ENCODE measurements at places on chromosomes 11 and 22.

- no peak for DNase-seq
These were observed 74.3 kb downstream of the SHANK2 start for GRCh38 chr11:71178076-71178475.

GRCh38 chr11:126591966-126592489 lies 236.5 kb downstream of the ST3GAL4 start:
- DNase-seq: no peak

GRCh38 chr22:36156515-36157419 lies 3.8 kb downstream of the APOL3 start:
- DNase-seq: peak; percentile 66

- DNase-seq: peak; percentile 18
These were observed 35.0 kb upstream of the PRAME start for GRCh38 chr22:22593964-22594656.

DNA sequence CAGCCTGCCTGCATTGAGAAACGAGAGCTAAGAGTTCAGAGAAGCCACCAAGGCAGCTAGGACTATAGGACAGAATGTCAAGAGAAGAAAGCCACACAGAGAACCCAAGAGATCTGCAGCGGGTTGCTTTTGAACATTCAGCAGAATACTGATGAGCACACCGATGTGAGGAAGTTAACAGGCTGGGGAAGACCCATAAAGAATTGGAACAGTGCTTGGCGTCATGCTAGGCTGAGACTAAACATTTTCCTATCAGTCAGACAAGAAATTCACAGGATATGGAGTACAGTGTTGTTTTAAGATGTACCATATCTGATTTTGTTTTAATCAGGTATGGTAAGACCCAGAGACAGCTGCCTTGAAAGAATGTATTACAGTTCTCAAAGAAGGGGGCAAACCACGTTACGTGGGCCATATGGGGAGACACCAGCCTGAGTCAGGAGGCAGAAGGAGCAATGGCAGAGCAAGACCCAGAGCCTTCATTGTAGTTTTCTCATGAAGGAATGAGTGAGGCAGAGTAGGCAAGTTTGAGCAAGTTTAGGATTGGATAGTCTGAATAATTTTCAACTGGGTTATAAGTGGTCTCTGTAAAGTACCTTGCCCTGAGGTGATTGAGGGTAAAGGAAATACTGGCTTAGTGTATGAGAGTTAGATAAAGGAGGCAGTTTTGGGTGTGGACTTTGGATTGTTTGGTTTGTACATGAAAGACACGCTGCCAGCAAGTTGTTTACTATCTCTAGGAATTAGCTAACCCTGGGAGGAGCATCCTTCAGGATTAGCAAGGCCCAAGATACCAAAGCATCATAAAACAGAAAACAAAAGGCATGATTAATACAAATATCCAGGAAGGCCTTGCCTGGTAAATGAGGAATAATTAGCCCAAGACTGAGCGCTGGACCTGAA lies 14.3 kb downstream of the LRRC75B start:
- DNase-seq: no peak

DNA sequence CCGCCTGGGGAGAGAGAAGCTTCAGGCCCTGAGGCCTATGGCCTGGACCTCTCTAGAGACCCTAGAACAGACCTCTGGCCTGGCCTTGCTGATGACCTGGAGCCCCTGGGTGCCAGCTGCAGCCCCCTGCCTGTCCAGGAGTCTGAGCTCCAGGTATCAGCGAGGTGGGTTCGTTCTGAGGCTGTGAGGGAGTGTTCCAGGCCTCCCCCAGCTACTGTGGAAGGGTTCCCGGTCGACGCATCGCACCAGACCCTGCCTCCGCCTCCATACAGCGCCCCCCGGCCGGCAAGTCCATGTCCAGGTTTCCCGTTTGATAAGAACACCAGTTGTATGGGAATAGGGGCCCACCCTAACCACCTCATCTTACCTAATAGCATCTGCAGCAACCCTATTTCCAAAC lies 111.1 kb downstream of the KCNQ1 start:
- no peak for DNase-seq

- no peak for DNase-seq
These were observed 15.9 kb downstream of the MED15 start for GRCh38 chr22:20523086-20523983.

GRCh38 chr11:33889296-33889695 lies 2.6 kb downstream of the LMO2 start:
- DNase-seq: no peak

GRCh38 chr11:28636566-28636965 lies 528.4 kb downstream of the METTL15 start:
- DNase-seq: no peak

- no peak for DNase-seq
These were observed 59.2 kb upstream of the CRTAM start for GRCh38 chr11:122779047-122779629.

DNA sequence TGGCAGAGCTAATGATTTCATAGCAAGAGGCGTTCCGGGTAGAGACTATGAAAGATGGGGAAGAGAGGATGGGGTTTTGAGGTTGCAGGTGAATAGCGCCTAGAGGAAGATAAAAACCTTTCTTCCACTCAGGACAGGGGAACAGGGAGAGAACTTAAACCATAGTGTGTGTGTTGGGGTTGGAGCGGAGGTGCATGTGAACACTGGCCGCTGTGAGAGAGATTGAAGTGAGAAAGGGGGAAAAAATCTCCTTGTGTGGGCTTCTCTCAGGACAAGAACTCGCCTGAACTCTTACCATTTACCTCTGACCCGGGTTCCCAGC lies 3.4 kb downstream of the BSX start:
- no peak for DNase-seq

- no peak for DNase-seq
These were observed 32.9 kb upstream of the EED start for GRCh38 chr11:86211619-86212018.

DNA sequence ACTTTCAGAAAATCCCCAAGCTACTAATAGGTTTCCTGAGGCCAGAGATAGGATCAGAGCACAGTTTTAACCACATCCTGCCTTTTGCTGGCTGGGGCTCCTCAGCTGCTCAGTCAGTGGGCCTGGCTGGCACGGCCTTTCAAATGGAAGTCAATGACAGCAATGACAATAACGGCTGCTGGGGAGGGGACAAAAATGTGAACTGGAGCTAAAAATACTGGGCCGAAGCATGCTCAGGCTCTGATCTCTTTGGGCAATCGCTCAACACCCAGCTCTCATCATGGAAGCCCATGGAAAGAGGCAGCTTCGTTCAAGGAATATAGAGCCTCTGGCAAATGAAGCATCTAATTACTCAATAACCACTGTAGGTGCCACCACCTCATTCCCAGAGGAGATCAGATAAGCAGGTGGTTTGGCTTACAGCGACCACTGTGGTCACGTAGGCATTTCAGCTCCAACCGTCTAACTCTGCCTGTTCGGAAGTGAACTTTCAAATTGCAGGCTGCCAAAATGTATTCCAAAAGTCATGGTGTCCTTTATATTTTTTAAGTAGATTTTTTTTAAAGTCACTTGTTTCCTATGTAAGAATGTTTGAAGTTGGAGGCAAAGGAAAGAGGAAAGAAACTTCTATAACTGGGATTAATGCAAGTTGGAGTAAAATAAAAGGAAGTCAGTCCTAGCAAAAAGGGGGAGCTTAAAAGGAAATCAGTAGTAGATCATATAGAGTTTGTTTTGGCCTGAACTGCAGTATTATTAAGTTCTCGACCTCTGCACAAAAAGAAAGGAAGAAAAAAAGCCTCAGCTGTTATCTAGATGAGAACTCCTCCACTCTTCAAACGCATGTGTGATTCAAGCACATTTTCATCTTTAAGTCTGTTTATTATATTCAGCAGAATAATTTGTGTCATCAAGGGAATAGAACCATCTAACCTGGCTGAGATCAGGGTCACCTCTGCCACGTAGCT lies 14.1 kb downstream of the WT1 start:
- no peak for DNase-seq

- no peak for DNase-seq
These were observed 79.3 kb upstream of the SORL1 start for GRCh38 chr11:121372671-121373429.

DNA sequence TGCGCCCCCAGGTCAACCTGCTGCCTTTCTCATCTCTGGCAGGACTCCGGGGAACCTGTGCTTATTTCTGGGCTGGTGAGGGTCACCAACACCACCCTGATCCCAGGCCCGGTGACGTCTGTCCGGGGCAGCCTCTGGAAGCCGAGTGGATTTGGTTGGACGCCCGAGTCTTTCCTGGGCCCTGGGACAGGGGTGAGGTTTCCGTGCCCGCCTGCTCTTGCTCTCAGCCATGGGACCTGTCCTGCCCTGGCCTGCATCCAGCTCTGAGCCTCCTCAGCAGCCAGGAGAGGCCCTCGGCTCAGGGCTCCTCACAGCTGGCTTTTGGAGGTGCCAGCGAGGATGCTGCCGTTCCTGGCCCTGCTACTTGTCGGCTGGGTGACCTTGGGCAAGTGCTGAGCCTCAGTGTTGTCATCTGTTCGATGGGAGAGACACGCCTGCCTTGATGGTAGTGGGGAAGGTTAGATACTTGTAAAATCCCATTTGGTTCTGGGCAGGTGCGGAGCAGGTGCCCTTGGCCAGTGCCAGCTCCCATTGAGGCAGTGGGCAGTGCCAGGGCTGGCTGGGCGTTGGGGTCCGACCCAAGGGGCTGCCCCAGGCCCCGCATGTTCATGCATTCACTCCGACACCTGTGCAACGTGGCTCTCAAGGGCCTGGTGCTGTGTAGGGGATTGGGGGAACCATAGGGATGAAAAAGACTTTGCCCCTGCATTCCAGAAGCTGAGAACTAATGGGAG lies 58.9 kb upstream of the THY1 start:
- no peak for DNase-seq

- no peak for DNase-seq
These were observed 7.3 kb downstream of the IFT27 start for GRCh38 chr22:36768616-36769015.

GRCh38 chr11:120929090-120929489 lies 94.8 kb upstream of the TBCEL start:
- no peak for DNase-seq

GRCh38 chr11:128575961-128576350 lies 11.4 kb downstream of the ETS1 start:
- no peak for DNase-seq

GRCh38 chr11:128552783-128553661 lies 34.3 kb downstream of the ETS1 start:
- DNase-seq: no peak

DNA sequence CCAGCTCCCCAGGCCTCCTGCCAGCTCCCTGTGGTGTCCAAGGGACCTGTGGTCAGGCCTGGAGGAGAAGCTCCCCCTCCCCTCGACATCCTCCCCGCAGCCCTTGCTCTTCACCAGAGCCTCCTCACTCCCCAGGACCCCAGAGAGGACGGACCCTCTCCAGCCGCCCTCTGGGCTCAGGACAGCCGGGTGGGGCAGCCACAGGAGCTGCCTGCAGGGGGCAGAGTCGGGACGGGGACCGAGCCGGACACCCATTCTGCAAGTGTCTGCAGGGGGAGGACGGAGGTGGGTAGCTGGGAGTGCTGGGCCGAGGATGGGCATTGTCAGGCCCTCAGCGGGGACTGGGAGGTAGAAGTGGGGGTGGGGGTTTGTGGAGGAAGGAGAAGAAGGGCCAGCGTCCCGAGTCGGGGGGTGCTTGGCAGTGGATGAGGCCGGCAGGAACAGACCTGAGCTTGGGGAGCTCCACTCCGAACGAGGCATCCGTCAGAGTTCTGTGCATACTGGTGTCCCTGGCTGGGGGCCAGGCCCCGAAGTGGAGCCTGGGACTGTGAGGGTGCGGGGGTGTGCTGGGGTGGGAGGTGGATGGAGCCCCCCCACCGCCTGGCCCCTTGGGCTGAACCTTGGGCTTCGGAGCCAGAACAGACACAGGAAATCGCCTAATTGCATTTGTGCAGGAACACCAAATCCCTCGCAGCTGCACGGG lies 15.2 kb downstream of the PRR33 start:
- no peak for DNase-seq

All from stimulated activated CD4-positive, alpha-beta T cell treated with anti-CD3 and anti-CD28 coated beads, Interleukin-1b, Interleukin-23, amount 100 ng/mL, for 24 hours (primary cell).